EL (cell line): ENCODE measurements at places on chromosomes 11 and 22.
A peak's percentile ranks its signal among the peaks of the same experiment; 100 is the strongest.

DNA sequence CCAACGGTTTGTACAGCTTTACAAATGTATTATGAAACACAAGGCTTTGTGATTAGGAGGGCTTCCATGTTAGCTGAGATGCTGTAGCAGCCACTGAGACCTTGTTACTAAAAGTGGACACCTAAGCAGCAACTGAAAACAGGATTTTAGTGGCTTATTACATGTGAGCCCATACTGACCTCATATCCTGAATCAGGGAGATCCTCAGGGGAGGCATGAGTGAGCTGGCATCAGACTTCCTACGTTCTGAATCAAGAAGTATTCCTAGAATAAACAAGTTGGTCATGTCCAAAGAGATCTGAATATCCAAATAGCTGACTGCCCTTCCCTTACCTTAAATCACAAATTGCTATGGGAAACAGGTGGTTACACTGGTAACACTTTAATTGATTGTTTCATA lies 59.1 kb upstream of the SCUBE2 start:
- peak; percentile 81 for DNase-seq

DNA sequence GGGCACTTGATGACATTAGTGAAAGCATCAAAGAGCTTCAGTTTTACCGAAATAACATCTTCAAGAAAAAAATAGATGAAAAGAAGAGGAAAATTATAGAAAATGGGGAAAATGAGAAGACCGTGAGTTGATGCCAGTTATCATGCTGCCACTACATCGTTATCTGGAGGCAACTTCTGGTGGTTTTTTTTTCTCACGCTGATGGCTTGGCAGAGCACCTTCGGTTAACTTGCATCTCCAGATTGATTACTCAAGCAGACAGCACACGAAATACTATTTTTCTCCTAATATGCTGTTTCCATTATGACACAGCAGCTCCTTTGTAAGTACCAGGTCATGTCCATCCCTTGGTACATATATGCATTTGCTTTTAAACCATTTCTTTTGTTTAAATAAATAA lies 10.6 kb downstream of the REXO2 start:
- no peak for DNase-seq

DNA sequence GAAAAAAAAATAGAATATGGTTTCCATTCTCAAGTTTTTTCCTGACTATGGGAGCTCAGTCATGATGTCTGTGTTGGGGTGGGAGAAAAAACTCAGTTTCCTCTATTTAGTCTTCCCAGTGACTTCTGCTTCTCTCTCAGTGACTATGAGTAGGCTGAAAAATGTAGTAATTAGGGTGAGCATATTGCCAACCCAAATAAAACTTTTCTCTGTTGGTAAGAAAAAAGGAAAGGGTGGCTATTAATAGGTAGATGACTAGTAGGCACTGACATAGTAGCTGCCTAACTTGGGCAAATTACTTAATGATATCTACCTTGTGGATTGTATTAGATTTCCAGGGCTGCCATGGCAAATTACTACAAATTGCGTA lies 34.2 kb upstream of the BIRC3 start:
- DNase-seq = no peak

DNA sequence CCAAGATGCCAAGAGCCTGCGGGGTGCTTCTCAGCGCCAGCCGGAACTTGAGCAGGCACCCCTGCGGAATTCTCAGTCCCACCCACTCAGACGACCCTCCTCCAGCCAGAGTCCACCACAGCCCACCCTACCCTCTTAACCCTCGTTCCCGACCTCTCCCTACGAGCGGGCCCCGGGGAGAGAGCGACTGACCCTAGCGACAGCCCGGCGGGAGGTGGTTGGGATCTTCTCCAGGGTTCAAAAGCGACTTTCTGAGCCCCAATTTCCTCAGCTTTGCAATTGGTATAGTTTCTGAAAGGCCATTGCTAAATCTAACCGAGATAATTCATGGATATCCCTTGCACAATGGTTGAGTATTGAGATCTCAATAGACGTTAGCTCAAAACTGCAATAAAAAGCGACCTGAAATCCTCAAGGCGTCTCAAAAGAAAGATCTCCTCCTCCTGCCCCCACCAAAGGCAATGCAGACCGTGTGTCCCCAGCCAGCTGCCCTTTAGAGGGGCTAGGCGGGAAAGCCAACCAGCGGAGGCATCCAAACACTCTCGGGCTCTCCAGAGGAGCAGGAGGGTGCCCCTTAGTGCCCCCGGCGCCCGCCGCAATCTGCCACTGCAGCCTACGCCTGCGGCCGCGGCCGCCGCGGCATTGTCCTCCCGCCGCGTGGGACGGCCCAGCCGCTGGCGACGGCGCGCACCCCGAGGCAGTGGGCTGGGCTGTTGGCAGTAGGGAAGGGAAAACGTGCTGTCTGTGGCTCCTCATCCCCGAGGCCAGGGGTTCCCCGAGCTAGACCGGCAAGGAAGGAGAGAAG lies 1.5 kb upstream of the SLC6A5 start:
- no peak for DNase-seq

- DNase-seq = no peak
Measured at GRCh38 chr11:60377401-60378136, 763 bp upstream of the MS4A7 start.

DNA sequence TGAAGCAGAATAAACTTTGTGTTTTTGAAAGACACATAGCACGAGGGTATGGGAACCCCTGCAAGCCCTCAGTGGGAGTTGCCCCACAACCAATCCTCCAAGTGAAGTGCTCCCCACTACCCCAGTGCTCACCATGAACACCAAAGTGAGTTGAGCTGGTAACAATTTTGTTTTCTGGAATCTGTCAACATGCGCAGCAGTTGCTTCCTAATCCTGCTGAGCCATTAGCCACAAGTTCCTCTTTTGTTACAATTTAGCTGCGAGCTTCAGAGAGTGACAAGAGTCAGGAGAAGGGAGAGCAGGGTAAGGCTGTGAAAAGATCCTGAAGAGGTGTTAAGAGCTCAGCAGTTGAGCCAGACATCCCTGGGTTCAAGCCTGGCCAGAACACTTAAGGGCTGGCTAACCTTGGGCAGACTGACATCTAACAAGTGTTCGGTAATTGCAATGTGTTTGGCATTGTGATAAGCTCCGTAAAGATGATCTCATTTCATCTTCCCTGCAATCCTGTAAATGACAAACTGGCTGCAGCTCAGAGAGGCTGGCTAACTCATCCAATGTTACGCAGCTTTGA lies 24.1 kb upstream of the ASPHD2 start:
- DNase-seq = no peak
